Endothelial cell of umbilical vein (primary cell): ENCODE measurements at places on chromosomes 1 and 21.

GRCh38 chr1:36384542-36385409 lies 948 bp downstream of the STK40 start:
- peak; percentile 41 for DNase-seq

DNA sequence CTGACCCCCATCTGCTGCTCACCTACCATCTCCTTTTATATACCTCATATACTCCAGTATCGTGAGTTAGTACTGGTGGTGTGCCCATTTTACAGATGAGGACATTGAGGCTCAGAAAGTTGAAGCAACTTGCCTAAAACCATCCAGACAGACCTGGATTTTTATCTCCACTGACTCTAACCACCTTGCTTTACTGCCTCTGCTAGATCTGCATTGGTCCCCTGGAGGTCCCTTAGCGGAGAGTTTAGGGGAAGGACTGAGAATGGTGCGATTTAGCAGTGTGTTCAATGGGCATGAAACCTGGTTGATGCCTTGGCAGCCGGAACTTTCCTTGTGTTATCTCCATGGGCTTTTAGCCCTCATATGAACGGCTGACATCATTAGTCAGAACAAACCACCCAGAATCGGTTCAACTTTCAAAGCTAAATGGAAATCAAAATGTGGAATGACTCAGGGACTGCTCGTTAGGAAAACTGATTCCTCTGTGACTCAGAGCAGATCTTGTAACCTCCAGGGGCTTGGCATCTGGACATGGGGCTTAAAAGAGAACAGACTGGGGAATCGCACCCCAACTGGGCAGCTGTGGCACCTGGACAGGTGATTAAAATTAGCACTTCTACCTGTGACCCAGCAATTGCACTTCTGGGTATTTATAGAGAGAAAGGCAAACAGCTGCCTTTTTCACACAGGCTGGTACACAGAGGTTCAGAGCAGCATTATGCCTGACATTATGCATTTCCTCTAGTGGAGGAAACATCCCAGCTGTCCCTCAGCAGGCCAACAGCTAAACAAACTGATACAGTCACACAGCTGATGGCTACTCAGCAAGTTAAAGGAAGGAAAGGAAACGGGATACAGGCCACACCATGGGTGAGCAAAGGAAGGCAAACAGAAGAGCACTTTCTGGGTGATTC lies 25.3 kb downstream of the TMEM51 start:
- DNase-seq, result peak; percentile 91

GRCh38 chr1:107653765-107654164 lies 311.2 kb downstream of the VAV3 start:
- DNase-seq, result no peak

- DNase-seq, result no peak
These were observed 931 bp upstream of the MXRA8 start for GRCh38 chr1:1359308-1359663.

DNA sequence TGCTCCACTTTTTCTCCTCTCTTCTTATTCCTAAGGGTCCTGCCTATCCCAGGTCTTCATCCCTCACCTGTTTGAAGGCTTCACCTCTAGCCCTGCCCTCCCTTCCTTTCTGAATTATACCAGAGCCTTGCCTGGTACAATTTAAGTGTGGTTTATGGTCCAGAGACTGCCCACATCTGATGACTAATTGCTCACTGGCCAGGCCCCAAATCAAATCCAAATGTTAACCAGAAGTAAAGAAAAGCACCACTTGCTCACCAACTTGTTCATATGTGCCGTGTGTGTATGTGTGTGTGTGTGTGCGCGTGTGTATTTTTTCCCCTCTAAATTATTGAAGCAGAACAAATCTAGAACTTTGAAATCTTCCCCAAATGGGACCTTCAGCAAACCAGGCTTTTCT lies 26.4 kb downstream of the MYOM3 start:
- DNase-seq, result no peak

- no peak for DNase-seq
These were observed 71.6 kb downstream of the XCL2 start for GRCh38 chr1:168472223-168472622.

DNA sequence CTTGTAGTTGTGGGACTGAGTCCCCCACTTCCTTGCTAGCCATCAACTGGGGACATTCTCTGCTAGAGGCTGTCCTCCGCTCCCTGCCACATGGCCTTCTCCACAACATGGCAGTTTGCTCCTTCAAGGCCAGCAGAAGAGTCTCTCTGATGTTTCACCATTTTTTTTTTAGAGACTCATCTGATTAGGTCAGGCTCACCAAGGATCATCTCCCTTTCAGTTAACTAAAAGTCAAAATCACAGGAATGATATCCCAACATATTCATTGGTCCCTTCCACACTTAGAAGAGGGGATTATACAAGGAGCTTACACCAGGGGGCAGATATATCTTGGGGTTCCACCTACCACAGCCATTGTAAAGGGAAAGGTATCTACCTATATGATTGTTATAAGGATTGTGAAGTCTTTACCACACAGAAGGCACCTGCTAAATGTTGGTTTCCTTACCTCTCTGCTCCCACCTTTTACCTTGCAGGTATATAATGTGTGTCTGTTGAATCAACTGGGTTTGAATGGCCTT lies 23.3 kb downstream of the RIMKLA start:
- no peak for DNase-seq

GRCh38 chr1:175307160-175307559 lies 114.6 kb upstream of the KIAA0040 start:
- no peak for DNase-seq

DNA sequence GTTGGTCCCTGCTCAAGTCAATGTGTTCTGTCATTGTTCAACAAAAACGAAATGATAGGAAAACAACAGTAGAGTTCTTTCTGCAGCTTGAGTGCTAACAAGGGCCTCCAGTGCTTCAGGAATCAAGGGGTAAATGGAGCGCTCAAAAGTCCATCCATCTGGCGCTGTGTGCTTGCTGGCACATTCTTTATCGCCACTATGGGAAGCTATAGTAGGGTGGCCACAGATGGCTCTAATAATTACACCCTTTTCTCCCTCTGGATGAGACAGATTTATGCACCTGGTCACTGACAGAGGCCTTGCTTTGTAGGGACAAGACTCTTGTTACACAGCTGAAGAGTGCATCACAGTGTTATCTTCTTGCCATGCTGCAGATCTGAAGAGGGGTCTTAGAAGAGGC lies 136.0 kb downstream of the GDAP2 start:
- DNase-seq, result no peak

- DNase-seq, result peak; percentile 81
These were observed 6.0 kb downstream of the CADM3 start for GRCh38 chr1:159177272-159177907.

DNA sequence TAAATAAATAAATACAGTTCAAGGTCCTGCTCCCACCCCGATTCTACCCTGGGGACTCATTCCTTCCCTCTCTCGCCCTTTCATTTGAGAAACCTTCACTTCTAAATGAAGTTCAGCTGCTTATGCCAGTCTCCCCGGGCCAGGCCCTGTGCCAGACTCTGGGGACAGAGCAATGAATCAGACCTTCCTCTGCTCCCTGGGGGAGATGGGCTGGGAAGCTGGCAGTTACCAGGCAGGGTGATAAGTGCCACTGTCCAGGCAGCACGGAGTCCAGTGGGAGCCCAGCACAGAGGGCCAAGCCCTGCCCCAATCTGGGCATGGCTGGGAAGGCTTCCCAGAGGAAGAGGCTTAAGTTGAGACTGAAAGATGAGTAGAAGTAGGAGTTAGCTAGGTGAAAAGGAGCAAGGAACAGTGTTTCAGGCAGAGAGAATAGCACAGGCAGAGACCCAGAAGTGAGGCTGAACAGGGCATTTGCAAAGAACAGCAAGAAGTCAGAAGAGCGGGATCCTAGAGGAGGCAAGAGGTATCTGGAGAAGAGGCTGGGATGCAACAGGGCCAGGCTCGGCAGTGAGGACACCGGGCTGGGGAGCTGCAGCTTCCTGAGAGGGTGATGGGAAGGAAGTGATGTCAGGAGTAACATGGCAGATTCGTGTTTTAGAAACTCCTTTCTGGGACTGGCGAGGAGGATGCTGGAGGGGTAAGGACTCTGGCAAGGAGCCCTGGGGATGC lies 13.5 kb downstream of the KCNQ4 start:
- DNase-seq, result no peak

DNA sequence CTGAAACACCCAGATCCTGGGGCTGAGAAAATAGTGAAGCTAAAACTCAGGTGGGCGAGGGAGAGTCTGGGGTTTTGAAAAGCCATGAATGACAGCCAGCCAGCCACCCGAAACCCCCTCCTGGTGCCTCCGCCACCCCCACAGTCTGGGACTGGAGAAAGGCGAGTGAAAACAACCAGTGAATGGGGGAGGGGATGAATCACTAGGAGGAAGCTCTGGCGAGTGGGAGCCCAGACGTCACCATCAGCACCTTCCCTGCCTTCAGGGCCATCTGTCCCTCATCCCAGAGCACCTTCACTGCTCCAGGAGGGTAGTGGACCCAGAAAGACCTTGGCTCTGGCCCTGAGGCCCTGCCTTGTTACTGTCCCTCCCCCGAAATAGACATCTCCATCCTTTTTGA lies 9.2 kb downstream of the RORC start:
- DNase-seq, result no peak
